Spinal cord (tissue), 10 donors: ENCODE measurements at places on chromosomes 4 and X.

- no peak for DNase-seq
- H3K4me3 ChIP-seq, result no peak overlapping the region
- H3K4me1 ChIP-seq, result no peaks in the 10 kb centered on the region
- no peak overlapping the region for H3K27ac ChIP-seq
- H3K36me3 ChIP-seq, result no peaks in the 10 kb centered on the region
Observed at GRCh38 chrX:44352758-44353157, 9.3 kb upstream of the EFHC2 start.

GRCh38 chrX:3576886-3577501 is 136.5 kb downstream of the PRKX start:
- H3K27ac ChIP-seq, result no peak overlapping the region
- no peak overlapping the region for H3K4me3 ChIP-seq
- no peaks in the 10 kb centered on the region for H3K4me1 ChIP-seq
- DNase-seq, result peak; percentile 12

DNA sequence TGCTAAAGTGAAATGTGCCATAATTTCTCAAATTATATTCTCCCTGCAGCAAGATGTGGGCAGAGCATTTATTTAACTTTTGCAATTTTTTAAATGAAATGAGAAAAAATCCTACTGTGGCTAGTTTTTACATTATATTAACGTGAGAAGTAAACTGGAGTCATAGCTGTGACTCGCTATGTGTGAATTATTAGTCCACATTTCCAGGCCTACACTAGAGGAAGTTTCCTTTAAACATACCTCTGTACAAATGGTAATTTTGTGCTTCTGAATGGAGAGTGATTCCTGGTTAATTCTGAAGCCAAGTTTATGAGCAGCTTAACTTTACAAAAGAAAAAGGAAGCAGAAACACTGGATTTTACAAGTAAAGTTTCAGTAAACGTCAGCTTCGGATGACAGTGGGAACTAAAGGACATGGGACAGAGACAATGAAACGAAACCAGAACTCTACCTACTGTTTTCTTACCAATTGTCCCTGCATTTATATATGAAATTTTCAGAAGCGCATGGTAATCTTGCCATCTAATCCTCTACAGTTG is 72.4 kb downstream of the FBXO8 start:
- no peak overlapping the region for H3K4me3 ChIP-seq
- no peak overlapping the region for H3K27ac ChIP-seq
- peaks cover 16% of the 10 kb centered on the region for H3K4me1 ChIP-seq
- no peak for DNase-seq
- peaks cover 74% of the 10 kb centered on the region for H3K27me3 ChIP-seq

DNA sequence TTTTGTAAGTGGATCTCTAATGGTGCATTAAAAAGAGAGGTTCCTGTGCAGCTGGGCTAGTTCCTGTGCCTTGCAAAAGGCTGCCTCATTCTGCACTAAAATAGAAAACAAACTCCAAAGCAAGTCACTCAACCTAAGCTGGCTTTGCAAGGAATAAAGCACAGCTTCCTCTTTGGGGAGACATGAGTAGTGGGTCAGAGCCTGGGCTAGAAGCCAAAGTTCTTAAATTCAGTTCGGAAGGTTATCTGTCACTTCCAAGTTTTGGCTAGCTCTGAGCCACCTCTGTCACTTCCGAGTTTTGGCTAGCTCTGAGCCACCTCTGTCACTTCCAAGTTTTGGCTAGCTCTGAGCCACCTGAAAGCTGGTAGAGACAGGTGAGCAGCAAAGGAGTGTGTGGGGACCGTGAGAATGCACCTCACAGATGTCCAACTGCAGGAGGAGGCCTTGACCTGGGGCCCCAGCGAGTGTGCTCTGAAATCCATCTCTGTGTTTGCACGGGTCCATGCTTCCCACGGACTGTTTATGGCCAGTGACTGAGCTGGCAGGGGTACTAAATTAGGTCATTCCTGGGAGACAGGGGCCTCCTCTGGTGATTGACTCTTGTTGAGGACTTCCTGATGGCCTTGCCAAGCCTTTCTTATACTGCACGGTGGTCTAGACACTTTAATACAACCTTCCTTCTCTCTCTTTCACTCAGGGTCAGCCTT is 36.4 kb upstream of the MAMLD1 start:
- no peak for DNase-seq
- H3K4me3 ChIP-seq, result no peak overlapping the region
- no peaks in the 10 kb centered on the region for H3K27me3 ChIP-seq

- no peak for DNase-seq
- no peaks in the 10 kb centered on the region for H3K4me1 ChIP-seq
- H3K27ac ChIP-seq, result no peak overlapping the region
- H3K4me3 ChIP-seq, result no peak overlapping the region
Observed at GRCh38 chr4:182700362-182701160, 216.6 kb downstream of the DCTD start.

DNA sequence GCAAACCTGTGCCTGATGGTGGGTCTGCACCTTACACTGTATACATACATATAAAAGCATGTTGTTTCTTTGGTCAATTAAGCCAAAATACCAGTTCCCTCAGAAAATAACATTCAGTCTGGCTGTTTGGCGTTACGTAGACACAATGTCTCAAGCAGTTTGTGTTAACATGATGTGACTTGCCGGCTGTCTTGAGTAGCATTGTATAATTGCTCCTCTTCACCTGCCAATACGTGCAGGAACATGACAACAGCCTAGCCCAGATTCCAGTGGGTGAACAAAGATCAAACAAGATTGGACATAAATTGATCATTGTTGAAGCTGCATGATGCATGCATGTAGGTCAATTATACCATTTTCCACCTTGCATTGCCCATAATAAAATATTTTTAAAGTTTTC is 102.3 kb downstream of the F11 start:
- H3K4me3 ChIP-seq, result no peak overlapping the region
- no peak overlapping the region for H3K27ac ChIP-seq
- no peak for DNase-seq

- H3K27me3 ChIP-seq, result no peaks in the 10 kb centered on the region
- peaks cover 16% of the 10 kb centered on the region for H3K36me3 ChIP-seq
- H3K4me1 ChIP-seq, result no peaks in the 10 kb centered on the region
- no peak overlapping the region for H3K4me3 ChIP-seq
- no peak overlapping the region for H3K27ac ChIP-seq
Observed at GRCh38 chrX:41127477-41128192, 42.4 kb downstream of the USP9X start.

GRCh38 chrX:135463937-135464336 is 42.2 kb downstream of the SMIM10L2A start:
- no peaks in the 10 kb centered on the region for H3K27me3 ChIP-seq
- no peak for DNase-seq
- no peak overlapping the region for H3K27ac ChIP-seq
- H3K4me3 ChIP-seq, result no peak overlapping the region

DNA sequence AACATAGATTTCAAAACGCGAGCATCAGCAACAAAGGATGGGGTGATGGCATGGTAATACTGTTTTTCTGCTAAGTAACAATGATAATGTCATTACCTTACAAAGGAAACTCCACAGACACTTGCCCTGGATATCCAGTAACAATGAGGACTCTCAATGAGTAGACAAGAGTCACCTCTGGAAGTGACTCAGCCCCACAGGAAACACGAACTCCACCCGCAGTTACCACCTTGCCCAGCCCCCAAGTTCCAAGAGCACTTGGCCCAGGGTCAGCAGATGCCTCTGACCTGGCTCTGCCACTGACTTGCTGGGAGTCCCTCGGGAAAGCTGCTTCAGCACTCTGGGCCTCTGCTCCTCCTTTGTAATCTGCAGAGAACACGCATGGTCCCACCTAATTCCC is 110.3 kb upstream of the MAP3K15 start:
- no peaks in the 10 kb centered on the region for H3K4me1 ChIP-seq
- H3K27me3 ChIP-seq, result peaks cover 12% of the 10 kb centered on the region
- peaks cover 3% of the 10 kb centered on the region for H3K36me3 ChIP-seq
- no peak for DNase-seq
- no peak overlapping the region for H3K27ac ChIP-seq

DNA sequence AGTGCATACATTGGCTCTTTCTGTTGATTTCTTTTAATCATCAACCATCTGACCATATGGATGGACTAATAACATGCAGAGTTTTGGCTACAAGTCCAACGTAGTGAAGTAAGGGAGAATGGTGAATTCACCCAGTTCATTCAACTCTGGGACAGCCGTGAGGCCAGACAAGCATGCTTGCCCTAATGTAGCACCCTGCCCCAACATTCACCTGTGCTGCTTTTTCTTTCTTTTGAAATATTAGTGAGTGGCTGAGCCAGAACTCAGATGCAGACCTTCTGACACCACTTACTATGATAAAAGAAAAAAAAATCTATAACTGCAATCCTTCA is 17.5 kb downstream of the ARSJ start:
- no peak for DNase-seq
- no peaks in the 10 kb centered on the region for H3K4me1 ChIP-seq
- no peaks in the 10 kb centered on the region for H3K36me3 ChIP-seq
- H3K27ac ChIP-seq, result no peak overlapping the region

DNA sequence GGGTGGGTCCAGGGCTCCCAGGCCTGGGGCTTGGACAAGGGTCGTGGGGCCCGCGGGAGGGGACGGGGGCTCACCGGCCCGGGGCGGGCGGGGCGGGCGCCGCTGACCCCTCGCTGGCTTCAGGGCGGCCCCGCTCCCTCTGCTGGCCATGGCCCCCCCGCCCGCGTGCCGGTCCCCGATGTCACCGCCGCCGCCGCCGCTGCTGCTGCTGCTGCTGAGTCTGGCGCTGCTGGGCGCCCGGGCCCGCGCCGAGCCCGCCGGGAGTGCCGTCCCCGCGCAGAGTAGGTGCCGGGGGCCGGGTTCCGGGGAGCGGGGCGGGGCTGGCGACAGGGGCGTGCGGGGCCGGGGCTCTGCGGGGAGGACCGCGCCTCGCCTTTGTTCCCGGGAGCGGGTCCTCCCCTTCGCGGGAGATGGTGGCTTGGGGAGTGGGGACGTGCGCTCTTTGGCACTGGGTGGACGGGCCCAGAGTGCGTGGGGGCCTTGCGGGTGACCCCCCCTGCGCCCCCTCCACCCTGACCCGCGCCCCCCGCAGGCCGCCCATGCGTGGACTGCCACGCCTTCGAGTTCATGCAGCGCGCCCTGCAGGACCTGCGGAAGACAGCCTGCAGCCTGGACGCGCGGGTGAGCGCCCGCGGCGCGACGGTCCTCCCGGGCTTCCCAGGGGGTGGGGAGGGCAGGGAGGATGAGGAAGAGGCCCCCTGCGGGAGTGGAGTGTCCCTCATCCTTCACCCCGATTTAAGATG is 16.8 kb upstream of the NAT8L start:
- peak overlapping the region; percentile 71 for H3K4me3 ChIP-seq
- H3K4me1 ChIP-seq, result peaks cover 47% of the 10 kb centered on the region
- H3K27ac ChIP-seq, result no peak overlapping the region
- no peak for DNase-seq

- no peak for DNase-seq
- no peaks in the 10 kb centered on the region for H3K36me3 ChIP-seq
- peaks cover 23% of the 10 kb centered on the region for H3K27me3 ChIP-seq
- no peaks in the 10 kb centered on the region for H3K4me1 ChIP-seq
- no peak overlapping the region for H3K4me3 ChIP-seq
Observed at GRCh38 chrX:132086672-132087071, 41.1 kb downstream of the FRMD7 start.

DNA sequence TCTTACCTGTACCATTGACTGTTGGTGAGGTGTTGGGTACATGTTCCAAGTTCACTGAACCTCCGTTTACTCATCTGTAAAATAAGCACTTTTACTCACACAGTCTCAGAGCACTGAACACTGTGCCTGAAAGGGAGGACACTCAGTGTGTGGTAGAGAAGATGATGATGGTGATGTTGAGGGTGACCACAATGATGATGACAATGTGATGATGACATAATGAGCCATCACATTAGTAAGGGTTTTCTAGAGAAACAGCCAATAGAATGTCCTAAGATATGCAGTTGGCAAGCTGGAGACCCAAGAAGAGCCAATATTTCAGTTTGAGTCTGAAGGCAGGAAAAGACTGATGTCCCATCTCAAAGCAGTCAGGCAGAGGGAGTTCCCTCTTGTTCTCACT is 315.4 kb upstream of the IGFBP7 start:
- peaks cover 2% of the 10 kb centered on the region for H3K4me1 ChIP-seq
- H3K27ac ChIP-seq, result no peak overlapping the region
- H3K4me3 ChIP-seq, result no peak overlapping the region

- H3K27me3 ChIP-seq, result no peaks in the 10 kb centered on the region
- no peak overlapping the region for H3K4me3 ChIP-seq
- no peaks in the 10 kb centered on the region for H3K4me1 ChIP-seq
- H3K27ac ChIP-seq, result no peak overlapping the region
- no peak for DNase-seq
- peaks cover 86% of the 10 kb centered on the region for H3K36me3 ChIP-seq
Observed at GRCh38 chr4:528296-528695, 29.3 kb downstream of the PIGG start.

DNA sequence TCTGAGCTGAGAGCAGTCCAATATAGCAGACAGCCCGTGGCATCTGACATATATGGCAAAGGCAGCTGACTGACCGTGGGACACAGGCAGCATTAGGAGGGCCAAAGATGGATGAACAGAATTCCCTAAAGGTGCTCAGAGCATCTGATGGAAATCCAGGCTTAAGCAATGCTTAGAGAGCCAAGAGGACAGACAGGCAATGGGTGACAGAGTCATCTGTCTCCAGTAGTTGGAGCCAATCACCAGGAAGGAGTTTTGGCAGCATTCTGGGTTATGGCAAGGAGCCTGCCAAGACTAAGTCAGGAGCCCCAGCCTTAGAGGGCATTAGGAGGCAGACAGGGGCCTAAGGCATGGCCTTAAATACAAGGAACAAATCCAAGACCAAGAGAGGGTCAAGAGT is 153.3 kb upstream of the USP9X start:
- no peaks in the 10 kb centered on the region for H3K4me1 ChIP-seq
- H3K4me3 ChIP-seq, result no peak overlapping the region
- peaks cover 7% of the 10 kb centered on the region for H3K27me3 ChIP-seq

DNA sequence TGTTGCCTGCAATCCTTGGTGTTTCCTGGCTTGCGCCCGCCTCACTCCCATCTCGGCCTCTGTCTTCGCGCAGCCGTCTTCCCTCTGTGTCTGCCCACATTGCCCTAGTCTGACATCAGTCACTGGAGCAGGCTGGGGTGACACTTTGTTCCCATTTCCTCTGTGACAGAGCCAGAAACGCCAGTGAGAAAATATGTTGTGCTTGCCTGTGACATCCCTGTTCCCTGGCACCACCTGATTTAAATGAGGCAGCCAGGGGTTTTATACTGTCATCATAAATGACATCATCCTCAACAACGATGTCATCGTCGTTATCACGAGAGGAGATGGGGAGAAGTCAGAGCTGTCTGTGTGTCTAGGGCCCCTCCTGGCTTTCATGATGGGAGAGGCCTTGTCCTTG is 29.1 kb downstream of the ZNF185 start:
- no peak for DNase-seq
- H3K27ac ChIP-seq, result peak overlapping the region; percentile 78
- peaks cover 24% of the 10 kb centered on the region for H3K4me1 ChIP-seq
- H3K4me3 ChIP-seq, result no peak overlapping the region
